ENCODE measurements at places on chromosomes 1 and 21.

GRCh38 chr1:220700556-220701179, 10.5 kb downstream of the C1orf115 start:
- DNase-seq = no peak

GRCh38 chr1:20511518-20512428, 3.8 kb upstream of the MUL1 start:
- no peak for DNase-seq

DNA sequence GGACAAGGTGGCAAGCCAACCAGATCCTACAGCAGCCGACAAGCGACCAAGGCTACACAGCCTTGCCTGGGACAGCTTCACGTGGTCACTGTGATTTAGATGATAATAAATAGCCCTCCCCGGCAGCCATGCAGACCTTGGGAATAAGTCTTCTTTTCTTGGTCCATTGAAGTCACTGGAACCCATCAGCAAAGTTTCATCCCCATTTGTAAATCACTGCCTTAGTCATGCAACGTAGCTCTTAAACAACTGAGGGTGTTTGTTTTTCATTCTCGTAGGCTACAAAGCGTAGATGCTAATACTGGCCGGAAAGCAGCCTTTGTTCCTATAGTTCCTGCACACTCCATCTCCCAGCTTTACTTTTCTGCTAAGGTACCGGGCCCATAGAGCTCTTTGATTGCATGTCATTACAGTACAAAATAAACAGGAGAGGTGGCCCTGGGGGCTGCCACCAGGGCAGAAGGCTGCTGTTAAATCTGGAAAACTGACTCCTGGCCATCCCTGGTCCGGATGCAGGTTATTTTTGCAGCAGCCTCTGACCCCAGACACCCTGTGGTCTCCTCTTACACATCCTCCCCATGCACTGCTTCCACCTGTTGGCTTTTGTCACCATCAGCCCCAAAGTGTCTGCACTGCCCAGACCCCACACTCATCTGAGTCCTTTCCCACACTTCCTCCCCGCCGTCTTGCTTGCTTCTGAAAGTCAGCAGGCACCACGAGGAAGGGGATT, 105.5 kb downstream of the TOMM20 start:
- no peak for DNase-seq

DNA sequence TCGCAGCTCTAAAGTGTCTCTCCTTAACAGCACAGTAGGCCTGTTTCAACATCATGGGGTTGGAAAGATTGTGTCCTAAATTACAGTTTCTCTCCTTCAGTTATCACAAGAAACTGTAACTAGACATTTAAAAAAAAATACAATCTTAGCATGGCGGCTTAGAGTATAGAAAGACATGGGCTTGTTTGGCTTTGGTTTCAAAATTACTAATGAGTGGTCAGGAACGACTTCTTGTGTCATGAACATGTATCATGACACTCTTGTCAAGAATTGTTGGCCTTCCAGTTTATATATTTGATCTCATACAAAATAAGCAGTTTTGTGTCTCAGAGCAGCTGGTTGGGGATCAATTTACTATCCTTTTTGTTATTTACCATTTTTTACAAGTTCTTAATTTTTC, 2.1 kb downstream of the GJA8 start:
- no peak for DNase-seq

DNA sequence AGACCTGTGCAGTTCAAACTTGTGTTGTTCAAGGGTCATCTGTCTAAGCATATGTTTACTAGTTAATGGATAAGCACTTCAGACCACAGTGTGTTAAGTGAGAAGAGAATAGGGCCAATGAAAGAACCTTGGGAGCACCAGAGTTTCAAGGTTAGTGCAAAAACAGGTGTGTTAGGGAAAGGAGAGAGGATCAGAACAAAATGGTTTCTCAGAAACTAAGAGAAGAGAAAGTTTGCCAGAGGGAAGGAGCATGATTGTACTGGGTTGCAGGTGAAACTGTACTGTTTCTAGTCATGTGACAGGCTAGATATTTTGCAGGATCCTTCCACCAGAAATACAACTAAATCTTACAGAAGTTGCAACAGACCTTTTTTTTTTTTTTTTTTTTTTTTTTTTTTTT, 23.3 kb downstream of the RPRD2 start:
- no peak for DNase-seq
